GM12878 (cell line): ENCODE measurements at places on chromosomes 12 and 14.

DNA sequence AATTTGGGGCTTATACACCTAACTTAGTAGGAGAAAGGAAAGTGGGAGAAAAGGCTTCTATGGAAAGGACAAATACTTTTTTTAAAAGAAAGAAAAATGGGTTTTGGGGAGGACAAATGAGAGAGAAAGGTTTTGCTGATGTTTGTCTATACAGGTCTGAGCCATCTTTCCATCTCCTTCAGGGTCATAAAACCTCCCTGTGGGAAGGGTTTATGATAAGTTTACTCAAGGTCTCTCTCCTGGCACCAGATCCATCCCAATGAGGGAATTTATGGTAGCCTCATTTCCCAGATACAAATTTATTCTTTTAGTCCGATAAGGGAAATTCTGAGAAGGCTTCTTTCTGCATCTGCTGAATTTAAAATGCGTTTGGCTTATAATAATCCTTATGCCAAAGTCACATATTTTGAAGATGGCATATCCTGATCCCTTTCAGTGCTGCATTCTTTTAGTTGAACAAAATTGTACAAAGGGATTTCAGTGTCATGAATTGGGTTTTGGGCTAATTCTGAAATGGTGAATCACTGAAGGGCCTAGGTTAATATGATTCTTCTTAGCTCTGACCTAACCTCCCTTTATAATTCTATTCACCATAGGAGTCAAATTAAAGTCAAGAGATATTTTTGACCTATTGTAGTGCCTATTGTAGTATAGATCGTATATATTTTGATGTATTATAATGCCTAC, 173.5 kb upstream of the DYRK2 start:
- H3K27me3 ChIP-seq = no peaks in the 10 kb centered on the region
- no peak overlapping the region for H3K4me3 ChIP-seq
- no peak overlapping the region for H3K27ac ChIP-seq

- no peak overlapping the region for H3K27ac ChIP-seq
- no peak overlapping the region for H3K4me3 ChIP-seq
- no peaks in the 10 kb centered on the region for H3K4me1 ChIP-seq
- H3K36me3 ChIP-seq = no peaks in the 10 kb centered on the region
- no peaks in the 10 kb centered on the region for H3K27me3 ChIP-seq
- DNase-seq = no peak
Observed at GRCh38 chr12:15649347-15649746, 139.8 kb downstream of the EPS8 start.

DNA sequence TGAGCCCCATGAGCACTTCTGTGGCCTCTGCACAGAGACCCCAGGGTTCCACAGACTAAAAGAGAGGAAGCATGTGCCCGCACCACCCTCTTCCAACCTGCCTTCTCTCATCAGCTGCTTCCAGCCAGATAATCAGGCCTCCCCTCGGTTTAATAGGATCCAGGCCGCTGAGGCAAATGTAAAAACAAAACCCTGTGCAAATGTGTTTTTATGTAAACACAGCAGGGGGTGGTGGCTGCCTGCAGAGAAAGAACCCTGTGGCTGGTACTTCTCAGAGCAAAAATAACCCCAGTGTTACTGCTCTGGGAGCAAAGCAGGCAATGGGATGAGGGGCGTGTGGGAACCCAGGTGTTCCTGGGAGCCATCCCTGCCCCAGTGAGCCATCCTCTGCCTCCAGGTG, 46.2 kb downstream of the WSCD2 start:
- H3K36me3 ChIP-seq = no peaks in the 10 kb centered on the region
- no peak for DNase-seq
- H3K4me1 ChIP-seq = no peaks in the 10 kb centered on the region; the same call in 1 of the 2 replicates
- H3K4me3 ChIP-seq = no peak overlapping the region
- no peaks in the 10 kb centered on the region for H3K27me3 ChIP-seq

DNA sequence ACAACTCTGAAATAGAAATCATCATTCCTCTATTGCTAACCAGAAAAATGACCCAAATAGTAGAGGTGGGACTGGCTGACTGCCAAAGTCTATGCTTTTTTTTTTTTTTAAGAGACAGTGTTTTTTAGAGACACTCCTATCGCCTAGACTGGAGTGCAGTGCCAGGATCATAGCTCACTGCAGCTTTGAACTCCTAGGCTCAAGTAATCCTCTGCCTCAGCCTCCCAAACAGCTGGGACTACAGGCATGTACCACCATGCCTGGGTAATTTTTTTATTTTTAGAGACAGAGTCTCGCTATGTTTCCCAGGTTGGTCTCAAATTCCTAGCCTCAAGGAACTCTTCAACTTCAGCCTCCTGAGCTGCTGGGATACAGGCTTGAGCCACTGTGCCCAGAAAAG, 19.2 kb downstream of the NR2C1 start:
- no peaks in the 10 kb centered on the region for H3K4me1 ChIP-seq
- H3K27ac ChIP-seq = no peak overlapping the region
- no peak overlapping the region for H3K4me3 ChIP-seq
- H3K27me3 ChIP-seq = no peaks in the 10 kb centered on the region
- peaks cover 10% of the 10 kb centered on the region; the same call in 1 of the 2 replicates for H3K36me3 ChIP-seq

DNA sequence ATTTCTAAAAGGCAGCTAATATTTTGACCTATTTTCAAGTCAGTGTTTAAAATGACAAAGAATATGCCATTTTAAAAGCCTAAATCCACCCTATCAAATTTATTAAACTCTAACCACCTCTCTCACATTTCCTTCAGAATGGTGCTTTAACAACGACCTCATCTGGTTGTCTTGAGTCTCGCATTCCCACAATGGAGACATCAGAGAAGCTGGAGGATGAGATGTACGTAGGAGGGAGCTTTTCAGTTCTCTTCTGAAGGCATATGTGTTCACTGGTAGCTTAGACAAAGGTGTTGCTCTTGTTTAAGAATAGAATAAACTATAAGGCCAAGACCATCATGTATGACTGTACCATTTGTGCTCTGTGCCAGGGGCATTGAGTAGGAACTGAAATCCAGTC, 82.9 kb downstream of the BCL2L14 start:
- no peak for DNase-seq
- no peaks in the 10 kb centered on the region; the same call in 1 of the 2 replicates for H3K36me3 ChIP-seq
- H3K27ac ChIP-seq = no peak overlapping the region

GRCh38 chr14:61573321-61573720, 122.0 kb upstream of the HIF1A start:
- no peaks in the 10 kb centered on the region for H3K36me3 ChIP-seq
- no peak overlapping the region for H3K27ac ChIP-seq
- peaks cover 10% of the 10 kb centered on the region for H3K4me1 ChIP-seq
- H3K4me3 ChIP-seq = no peak overlapping the region
- H3K27me3 ChIP-seq = no peaks in the 10 kb centered on the region

- H3K27ac ChIP-seq = no peak overlapping the region
- DNase-seq = no peak
- H3K27me3 ChIP-seq = no peaks in the 10 kb centered on the region
- no peaks in the 10 kb centered on the region for H3K36me3 ChIP-seq
- H3K4me1 ChIP-seq = no peaks in the 10 kb centered on the region
Observed at GRCh38 chr12:129762436-129762835, 141.4 kb downstream of the TMEM132D start.

- DNase-seq = no peak
Observed at GRCh38 chr12:108689314-108690190, 41.8 kb downstream of the CORO1C start.

DNA sequence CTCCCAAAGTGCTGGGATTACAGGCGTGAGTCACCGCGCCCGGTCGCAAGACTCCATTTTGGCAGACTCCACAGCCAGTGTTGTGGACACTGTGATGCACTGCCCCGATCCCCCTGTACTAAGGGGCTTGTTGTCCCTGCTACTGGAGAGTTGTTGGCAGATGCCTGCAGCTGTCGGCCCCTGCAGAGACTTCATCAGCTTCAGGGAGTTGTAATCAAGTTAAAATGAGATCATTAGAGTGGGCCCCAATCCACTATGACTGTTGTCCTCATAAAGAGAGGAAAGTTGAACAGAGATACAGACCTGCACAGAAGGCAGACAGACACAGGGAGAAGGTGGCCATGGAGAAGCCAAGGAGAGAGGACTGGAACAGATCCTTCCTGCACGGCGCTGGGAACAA, 23.7 kb upstream of the TUBA1A start:
- no peaks in the 10 kb centered on the region for H3K36me3 ChIP-seq
- H3K4me1 ChIP-seq = no peaks in the 10 kb centered on the region
- no peak for DNase-seq
- H3K27ac ChIP-seq = no peak overlapping the region
- H3K4me3 ChIP-seq = no peak overlapping the region

- DNase-seq = no peak
- no peaks in the 10 kb centered on the region for H3K27me3 ChIP-seq
- H3K4me1 ChIP-seq = no peaks in the 10 kb centered on the region
- H3K4me3 ChIP-seq = no peak overlapping the region
- H3K36me3 ChIP-seq = no peaks in the 10 kb centered on the region
- H3K27ac ChIP-seq = no peak overlapping the region
Observed at GRCh38 chr14:59695198-59695597, 118.6 kb upstream of the CCDC175 start.

DNA sequence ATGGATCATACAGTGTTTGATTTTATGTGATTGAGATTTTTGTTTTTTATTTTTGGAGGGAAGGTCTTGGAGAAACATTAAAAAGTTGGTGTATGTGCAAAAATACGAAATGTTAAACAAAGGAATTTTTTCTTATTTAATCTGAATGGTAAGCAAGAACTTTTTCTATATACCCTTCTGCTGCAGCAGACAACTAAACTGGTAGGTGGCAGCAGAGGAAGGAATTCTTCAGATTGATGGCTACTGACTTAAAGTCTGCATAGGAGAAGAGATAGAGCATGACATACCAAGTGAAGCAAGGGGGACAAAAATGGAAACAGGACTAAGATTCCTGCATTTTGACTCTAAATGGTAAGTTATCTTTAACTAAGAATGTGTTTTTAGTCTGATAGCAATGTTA, 42.0 kb upstream of the A2ML1 start:
- no peaks in the 10 kb centered on the region for H3K27me3 ChIP-seq
- H3K4me1 ChIP-seq = no peaks in the 10 kb centered on the region
- H3K27ac ChIP-seq = no peak overlapping the region
- no peak for DNase-seq
- H3K36me3 ChIP-seq = no peaks in the 10 kb centered on the region

DNA sequence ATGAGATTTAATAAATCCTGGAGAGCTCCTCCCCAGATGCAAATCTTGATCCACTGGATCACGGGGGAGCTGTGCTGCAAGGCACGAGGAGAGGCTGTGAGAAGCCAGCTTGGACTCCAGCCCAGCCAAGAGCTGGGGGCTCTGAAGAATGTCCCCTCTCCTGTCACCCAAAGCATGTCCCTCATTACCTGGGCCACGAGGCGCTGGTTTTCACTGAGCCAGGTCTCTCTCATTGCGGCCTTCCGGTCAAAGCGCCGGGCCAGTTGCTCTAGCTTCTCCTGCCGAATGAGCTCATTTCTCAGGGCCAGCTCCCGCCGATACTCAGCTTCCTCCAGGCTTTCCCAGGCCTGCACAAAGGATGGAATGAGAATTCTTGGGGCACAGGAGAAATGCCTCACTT, 83.3 kb downstream of the SPTB start:
- H3K4me3 ChIP-seq = no peak overlapping the region
- no peak for DNase-seq
- no peaks in the 10 kb centered on the region; the same call in 1 of the 2 replicates for H3K27me3 ChIP-seq
- no peaks in the 10 kb centered on the region for H3K36me3 ChIP-seq
- no peak overlapping the region for H3K27ac ChIP-seq
- H3K4me1 ChIP-seq = no peaks in the 10 kb centered on the region

DNA sequence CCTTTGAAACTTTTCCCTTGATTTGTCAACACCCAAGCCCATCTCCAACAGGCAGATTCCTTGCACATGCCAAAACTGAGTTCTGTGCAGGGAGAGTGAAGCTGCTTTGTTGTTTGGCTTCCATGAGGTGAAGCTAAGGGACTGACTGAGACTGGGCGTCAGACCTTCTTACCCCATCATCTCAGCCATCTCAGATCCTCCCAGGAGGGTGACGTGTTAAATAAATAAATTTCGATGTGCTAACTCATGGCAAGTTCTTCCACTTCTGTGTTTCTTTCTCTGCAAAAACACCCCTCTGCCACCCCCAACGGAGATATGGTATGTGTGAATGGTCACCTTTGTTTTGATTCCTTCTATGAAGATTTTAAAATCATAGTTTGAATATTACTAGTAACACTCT, 17.8 kb downstream of the UTP20 start:
- no peak overlapping the region for H3K4me3 ChIP-seq
- H3K27ac ChIP-seq = no peak overlapping the region
- peaks cover 16% of the 10 kb centered on the region for H3K36me3 ChIP-seq
- DNase-seq = no peak

DNA sequence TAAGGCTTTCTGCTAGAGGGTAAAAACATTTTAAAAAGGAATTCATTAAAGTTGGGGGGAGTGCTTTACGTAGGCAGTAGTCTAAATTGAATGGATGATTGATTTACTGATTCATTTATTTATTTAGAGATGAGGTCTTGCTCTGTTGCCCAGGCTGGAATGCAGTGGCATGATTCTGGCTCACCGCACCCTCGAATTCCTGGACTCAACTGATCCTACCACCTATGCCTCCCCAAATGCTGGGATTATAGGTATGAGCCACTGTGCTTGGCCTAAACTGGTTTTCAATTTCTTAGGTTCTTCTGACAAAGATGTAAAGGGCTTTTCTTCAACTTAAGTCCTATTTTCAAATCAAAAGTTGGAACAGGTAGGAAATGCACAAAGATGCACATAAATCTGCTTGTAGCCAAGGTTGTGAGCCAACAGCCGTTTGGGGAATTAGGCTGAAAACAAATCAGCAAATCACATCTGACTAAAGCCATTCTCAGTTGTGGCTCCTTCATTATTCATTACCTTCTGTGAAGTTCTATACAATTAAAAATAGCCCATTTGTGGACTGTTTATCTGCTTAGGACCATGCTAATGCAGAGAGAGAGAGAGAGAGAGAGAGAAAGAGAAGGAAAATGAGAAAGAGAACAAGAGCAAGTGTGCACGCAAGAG, 218.0 kb downstream of the PPM1H start:
- no peak overlapping the region for H3K27ac ChIP-seq
- DNase-seq = no peak
- no peaks in the 10 kb centered on the region for H3K27me3 ChIP-seq
- H3K4me3 ChIP-seq = no peak overlapping the region

DNA sequence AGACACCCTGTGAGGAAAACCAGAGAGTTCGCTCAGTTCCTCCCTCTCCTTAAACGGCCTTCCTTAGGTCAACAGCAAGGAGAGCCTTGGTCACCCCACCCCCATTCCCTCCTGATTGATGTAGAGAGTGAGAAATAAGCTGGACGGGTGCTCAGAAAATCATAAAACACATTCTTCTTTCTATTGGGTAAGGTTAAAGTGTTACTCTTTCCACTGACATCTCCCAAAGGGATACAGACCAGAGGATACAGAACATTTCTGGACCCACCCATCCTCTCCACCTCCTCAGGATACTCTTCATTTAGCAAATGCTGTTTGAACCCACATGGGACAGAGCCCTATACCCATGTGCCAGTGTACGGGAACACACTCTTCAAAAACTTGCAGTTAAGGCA, 11.6 kb upstream of the KRT77 start:
- no peaks in the 10 kb centered on the region for H3K4me1 ChIP-seq
- no peak overlapping the region for H3K27ac ChIP-seq
- no peaks in the 10 kb centered on the region for H3K36me3 ChIP-seq
- no peak for DNase-seq

DNA sequence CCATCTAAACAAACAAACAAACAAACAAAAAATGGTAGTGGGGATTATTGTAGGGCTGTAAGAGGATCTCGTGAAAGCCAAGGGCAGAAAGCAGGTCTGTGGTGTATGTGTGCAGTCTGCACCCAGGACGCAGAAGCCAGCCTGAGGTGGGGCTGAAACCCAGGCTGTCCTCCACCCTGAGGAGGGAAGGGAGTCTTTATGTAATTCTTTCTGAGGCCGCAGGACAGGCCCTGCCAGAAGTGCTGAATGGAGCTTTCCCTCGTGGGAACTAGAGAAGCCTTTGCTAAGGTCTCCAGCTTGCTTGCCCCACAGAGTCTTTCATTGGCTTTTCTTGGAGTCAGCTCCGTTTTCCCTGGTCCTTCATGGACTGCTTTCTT, 27.7 kb downstream of the SLC17A8 start:
- H3K27ac ChIP-seq = no peak overlapping the region
- no peaks in the 10 kb centered on the region for H3K27me3 ChIP-seq
- H3K4me3 ChIP-seq = no peak overlapping the region
